ENCODE measurements at places on chromosomes 11 and 22.

GRCh38 chr22:33209930-33210784 is 152.0 kb upstream of the SYN3 start:
- DNase-seq = peak; percentile 33

DNA sequence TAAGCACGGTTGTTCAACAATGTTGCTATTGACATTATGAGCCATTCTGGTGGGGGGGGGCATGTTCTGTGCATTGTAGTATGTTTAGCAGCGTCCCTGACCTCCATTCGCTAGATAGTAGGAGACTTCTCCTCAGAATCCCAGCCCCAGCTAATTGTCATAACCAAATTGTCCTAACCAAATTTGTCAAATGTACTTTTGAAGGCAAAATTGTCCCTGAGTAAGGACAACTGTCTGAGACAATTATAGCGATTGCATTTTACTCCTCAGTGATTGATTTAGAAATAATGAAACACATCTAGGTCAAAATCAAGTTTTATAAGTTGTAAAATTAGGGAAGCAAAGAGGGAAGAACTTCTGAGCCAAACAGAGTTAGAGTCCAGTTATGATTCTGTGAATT is 541.8 kb upstream of the CHORDC1 start:
- no peak for DNase-seq

DNA sequence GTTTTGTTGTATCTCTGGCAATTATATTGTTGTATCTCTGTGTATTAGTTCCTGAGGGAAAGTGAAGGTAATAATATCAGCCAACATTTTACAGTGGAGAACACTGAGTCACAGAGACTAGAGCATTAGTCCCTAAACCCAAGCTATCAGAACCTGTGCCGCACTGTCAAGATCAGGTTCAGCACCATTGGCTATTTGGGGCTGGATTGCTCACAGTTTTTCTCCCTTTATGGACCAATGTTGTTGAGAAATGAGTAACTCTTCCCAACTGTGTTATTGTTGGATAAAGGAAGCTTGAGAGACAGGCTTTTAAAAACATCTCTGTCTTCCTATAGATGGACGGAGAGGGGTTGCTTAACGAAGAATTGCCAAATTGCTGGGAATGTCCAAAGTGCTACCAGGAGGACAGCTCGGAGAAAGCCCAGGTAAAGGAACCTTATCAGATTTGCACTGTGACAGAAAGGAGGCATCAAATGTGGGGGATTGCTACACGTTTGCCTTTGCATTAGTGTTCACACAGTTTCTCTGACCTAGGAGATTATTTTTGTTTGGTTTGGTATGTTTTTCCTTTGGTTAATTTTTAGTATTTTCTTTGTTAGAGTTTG is 18.2 kb upstream of the GRK2 start:
- no peak for DNase-seq

DNA sequence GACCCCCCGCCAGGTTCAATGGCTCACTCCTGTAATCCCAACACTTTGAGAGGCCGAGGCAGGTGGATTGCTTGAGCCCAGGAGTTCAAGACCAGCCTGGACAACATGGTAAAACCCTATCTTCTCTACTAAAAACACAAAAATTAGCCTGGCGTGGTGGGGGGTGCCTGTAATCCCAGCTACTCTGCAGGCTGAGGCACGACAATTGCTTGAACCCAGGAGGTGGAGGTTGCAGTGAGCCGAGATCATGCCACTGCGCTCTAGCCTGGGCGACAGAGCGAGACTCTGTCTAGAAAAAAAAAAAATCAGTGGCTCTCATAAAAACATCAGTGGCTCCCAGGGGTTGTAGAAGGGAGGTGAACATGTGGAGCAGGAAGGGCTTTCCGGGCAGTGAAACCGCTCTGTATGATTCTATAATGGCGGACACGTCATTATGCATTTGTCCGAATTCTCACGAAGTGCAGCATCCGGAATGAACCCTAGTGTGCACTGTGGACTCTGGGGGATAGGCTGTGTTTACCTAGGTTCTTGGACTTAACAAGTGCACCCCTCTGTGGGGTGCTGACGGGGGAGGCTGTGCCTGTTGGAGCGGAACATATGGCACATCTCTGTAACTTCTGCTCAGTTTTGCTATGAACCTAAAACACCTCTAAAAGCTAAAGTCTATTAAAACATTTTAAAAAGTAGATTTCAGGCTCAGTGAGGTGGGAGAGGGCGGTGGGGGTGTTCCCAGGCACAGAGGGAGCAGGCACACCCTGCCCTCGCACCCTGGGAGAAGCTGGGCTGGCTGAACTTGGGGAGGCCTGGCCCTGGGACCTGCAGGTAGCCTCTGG is 49.1 kb upstream of the SEPTIN5 start:
- no peak for DNase-seq

DNA sequence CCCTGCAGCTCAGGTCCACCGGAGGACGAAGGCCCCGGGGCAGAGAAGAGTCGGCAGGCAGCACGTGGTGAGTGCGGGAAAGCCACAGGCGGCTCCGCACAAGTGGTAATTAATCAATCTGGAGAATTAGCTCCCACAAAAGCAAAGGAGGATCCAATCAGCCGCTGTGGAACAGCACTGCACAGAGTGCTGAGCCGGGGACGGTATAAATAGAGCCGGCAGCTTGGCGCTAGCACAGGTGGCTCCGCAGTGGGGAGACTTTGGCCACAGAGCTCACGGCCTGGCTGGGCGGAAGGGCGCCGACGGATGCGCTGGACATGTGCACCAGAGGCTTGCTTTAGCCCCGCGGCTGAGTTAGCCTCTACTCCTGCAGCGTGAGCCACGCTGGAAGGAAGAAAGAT is 48.9 kb downstream of the IGSF9B start:
- DNase-seq = no peak

GRCh38 chr22:17119481-17120202 is 1.5 kb downstream of the TMEM121B start:
- no peak for DNase-seq

- no peak for DNase-seq
These were observed 1.5 kb downstream of the MS4A8 start for GRCh38 chr11:60700689-60701468.

- DNase-seq = no peak
These were observed 70.2 kb downstream of the DDX10 start for GRCh38 chr11:108734956-108735559.

DNA sequence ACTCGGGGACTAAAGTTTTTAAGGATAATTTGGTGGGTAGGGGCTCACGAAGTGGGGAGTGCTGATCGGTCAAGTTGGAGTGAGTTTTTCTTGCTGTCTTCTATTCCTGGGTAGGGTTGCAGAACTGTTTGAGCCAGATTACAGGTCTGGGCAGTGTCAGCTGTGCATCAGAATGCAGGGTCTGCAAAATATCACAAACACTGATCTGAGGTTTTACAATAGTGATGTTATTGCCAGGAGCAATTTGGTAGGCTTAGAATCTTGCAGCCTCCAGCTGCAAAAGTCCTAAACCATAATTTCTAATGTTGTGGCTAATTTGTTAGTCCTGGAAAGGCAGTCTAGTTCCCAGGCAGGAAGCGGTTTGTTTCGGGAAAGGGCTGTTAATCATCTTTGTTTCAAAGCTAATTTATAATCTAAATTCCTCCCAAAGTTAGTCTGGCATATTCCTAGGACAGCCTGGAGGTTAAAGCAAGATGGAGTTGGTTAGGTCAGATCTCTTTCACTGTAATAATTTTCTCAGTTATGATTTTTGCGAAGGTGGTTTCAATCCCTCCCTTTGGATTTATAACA is 39.7 kb upstream of the CALCA start:
- no peak for DNase-seq

DNA sequence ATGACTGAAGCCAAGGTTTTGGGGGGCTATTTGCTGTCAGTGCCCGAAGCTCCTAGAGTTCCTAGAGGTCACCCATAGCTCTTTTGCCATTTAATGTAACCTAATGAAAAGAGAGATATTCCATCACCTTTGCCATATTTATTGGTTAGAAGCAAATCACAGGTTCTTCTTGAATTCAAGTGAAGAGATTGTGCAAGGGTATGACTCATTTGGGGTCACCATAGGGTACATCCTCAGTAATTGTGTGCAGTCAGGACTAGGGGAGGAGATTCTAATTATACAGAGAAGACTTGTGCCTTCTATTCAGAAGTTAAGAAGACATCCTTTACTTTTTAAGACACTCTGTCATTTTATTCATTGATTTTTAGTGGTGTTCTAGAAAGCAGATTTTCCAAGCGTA is 6.9 kb upstream of the PRAME start:
- peak; percentile 4 for DNase-seq

- peak; percentile 85 for DNase-seq
These were observed 27.3 kb downstream of the ARHGEF17 start for GRCh38 chr11:73335204-73335923.

- peak; percentile 83 for DNase-seq
These were observed 33.7 kb upstream of the MYRF start for GRCh38 chr11:61718621-61719302.

GRCh38 chr11:116454951-116455350 is 317.8 kb downstream of the BUD13 start:
- DNase-seq = no peak

DNA sequence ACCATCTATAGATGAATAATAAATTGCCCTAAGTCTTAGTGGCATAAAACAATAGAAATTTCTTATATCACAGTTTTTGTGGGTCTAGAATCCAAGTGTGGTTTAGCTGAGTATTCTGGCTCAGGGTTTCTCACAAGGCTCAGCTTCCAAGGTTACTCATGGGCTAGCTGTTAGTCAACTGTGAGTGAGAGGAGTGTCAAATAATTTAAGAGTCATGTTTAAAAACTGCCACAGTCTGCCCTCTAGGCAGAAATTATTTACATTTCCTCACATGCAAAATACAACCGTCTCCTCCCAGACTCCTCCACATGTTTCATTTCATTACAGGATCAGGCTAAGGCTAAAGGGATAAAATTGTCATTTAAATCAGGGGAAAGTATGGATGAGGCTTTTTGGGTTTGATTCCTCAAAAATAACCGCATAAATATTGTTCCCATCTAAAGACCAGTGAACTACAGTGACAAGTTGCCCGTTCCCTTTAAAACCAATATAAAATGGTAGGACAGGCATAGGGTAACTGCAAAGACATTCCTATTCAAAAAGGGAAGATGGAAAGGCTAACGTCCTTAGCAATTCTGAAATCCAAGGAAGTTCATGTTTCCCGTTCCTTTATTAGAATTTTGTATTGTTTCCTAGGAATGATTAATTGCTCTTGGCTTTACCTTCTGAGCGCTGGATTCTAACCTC is 324.3 kb downstream of the DYNC2H1 start:
- peak; percentile 83 for DNase-seq

GRCh38 chr22:19579880-19580279 is 55.7 kb upstream of the CLDN5 start:
- no peak for DNase-seq

DNA sequence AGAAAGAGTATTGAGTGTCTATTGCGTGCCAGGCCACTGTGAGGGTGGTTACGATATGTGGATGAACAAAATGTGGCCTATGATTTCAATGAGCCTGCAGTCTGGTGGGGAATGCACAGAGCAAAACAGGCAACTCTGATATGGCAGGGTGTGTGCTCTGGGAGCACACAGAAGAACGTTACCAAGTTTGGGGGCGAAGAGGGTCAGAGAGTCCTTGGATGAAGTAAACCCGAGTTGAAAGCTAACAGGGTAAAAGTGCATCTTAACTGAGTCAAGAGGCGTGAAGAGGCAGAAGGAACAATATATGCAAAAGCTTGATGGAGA is 258 bp downstream of the CFAP68 start:
- DNase-seq = no peak

DNA sequence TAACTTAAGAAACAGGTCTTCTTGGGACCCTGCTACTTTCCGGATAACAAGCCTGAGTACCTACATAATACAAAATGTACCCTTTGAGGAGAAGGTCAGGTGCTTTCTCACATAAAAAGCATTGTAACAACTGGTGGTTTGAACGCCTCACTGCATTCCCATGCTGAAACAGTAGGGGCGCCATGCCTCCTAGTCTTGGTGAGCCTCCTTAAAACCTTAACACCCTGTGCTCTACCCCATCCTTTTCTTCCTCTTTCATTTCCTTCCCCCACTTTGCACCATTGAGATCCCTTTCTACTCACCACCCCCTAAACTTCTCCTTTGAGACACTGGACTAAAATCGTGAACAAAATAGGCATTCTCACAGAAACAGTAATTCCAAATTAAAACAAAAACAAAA is 729.3 kb downstream of the NTM start:
- no peak for DNase-seq

DNA sequence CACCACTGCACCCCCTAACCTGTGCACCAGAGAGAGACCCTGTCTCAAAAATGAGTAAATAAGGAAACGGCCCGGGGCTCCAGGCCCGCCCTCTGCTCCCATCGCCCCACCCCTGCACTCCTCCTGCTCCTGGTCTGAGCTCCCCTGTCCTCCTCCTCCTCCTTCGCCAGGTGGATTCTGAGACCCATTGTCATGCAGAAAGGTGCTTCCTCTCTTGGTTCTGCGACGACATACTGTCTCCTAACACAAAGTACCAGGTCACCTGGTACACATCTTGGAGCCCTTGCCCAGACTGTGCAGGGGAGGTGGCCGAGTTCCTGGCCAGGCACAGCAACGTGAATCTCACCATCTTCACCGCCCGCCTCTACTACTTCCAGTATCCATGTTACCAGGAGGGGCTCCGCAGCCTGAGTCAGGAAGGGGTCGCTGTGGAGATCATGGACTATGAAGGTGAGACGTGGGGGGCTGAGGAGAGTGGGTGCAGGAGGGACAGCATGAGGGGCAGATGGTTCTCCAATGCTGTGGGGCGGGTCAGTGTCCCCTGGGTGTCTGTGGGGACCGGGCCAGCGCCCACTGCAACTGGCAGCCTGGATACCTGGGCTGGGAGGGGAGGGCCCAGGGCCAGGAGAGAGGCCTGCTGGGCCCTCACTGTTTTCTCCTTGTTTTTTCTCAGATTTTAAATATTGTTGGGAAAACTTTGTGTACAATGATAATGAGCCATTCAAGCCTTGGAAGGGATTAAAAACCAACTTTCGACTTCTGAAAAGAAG is 3.1 kb upstream of the APOBEC3D start:
- DNase-seq = no peak

DNA sequence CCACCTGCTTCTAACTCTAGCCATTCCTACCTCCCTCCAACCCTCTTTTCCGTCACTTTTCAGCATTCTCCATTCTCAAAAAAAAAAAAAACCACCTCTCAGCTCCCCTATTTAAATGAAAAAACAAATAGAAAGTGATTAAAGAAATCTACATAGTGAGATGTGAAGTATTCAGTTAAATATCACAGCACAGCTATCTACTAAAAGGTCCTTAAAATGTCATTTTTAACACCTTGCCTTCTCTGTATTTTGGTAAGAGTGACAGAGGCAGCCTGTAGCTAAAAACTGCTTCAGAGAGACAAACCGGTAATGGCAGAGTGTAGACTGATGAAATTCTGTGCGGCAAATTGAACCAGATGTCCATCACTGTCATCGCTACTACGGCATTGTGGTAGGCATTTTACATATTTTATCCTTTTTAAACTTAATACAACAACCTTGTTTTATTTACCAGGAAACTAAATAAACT is 346 bp upstream of the ALG9 start:
- DNase-seq = peak; percentile 7

GRCh38 chr11:77249427-77249826 is 52.1 kb downstream of the GDPD4 start:
- DNase-seq = peak; percentile 47

- DNase-seq = peak; percentile 71
These were observed 14.2 kb downstream of the OR52A5 start for GRCh38 chr11:5123802-5124521.
